ENCODE measurements at places on chromosomes 16 and 17.

GRCh38 chr16:928526-928925, 42.3 kb downstream of the LMF1 start:
- DNase-seq, result no peak

- no peak for DNase-seq
These were observed 1.9 kb downstream of the SLC13A2 start for GRCh38 chr17:28475151-28475900.

GRCh38 chr16:8237452-8237851, 352.9 kb downstream of the TMEM114 start:
- no peak for DNase-seq

GRCh38 chr17:13593021-13593751, 8.5 kb downstream of the HS3ST3A1 start:
- no peak for DNase-seq

DNA sequence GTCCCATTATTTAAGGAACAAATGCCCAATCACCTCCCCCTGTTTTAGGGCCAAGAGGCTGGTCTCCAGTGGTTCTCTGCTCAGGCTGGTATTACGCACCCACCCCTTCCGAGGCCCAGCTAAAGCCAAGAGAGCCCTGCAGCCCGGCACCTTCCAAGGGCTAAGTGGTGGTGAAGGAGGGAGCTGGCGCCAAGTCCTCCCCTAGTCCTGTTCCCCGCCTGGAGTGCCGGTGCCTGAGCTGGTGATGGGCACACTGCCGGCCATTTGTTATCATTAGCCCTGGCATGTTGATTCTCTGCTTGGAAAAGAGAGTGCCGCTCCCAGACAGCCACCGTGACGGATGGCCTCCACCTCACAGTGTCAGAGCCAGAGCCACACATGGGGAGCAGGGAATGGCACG, 31.9 kb downstream of the GRIN2C start:
- no peak for DNase-seq
